KG1 (cell line): ENCODE measurements at places on chromosomes 5 and 9.

DNA sequence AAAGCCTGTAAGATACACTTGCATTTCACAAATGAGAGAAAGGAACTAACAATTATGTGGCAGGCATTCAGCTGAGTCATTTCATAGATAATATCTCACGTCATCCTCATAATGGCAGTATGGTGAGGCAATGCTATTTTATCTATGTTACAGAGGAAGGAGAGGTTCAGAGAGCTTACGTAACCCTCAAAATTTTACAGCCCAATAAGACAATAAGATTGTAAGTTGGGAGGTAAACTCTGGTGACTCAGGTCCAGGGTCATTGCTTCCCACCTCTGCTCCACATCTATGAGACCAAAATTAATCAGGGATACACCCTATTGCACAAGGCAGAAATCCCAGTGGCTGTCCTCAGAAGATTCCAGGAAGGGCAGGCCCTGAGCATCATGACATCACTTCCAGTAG lies 309.7 kb downstream of the NSG2 start:
- DNase-seq: peak; percentile 24

GRCh38 chr5:14767735-14768507 lies 103.4 kb downstream of the OTULIN start:
- DNase-seq: no peak

DNA sequence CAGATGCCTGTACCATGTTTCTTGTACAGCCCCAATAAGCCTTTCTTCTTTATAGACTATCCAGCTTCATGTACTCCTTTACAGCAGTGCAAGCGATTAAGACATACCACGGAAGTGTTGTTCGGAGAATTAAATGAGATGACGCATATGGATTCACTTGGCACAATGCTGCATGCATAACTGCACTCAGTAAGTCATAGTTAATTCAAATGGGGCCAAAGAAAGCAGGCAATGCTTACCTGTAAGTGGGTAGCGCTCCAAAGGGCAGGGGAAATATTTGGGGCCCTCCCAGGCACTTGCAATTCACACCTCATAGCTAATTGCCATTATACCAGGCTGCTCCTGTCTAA lies 7.7 kb upstream of the ADRA1B start:
- no peak for DNase-seq

- DNase-seq: no peak
Measured at GRCh38 chr5:134813827-134814226, 31.9 kb upstream of the C5orf24 start.

DNA sequence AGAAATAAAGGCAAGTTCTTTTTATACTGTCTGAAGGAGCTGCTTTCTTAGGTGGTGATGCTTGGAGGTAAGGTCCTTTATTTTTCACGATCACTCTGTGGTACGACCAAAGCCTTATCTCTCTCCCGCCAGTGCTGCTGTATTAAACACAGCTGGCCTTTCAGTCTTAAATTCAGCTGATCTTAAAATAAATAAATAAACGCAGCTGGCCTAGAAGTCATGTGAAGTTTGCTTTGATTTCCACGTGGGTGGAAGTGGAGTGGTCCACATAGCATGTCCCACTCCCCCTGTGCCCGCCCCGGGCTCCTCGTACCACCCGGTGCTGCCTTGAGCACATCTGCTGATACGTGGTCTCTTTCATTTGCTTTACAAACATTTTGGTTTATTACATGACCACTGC lies 260.4 kb downstream of the FANCC start:
- DNase-seq: no peak

- DNase-seq: no peak
Measured at GRCh38 chr5:6818594-6819511, 105.6 kb downstream of the TENT4A start.

DNA sequence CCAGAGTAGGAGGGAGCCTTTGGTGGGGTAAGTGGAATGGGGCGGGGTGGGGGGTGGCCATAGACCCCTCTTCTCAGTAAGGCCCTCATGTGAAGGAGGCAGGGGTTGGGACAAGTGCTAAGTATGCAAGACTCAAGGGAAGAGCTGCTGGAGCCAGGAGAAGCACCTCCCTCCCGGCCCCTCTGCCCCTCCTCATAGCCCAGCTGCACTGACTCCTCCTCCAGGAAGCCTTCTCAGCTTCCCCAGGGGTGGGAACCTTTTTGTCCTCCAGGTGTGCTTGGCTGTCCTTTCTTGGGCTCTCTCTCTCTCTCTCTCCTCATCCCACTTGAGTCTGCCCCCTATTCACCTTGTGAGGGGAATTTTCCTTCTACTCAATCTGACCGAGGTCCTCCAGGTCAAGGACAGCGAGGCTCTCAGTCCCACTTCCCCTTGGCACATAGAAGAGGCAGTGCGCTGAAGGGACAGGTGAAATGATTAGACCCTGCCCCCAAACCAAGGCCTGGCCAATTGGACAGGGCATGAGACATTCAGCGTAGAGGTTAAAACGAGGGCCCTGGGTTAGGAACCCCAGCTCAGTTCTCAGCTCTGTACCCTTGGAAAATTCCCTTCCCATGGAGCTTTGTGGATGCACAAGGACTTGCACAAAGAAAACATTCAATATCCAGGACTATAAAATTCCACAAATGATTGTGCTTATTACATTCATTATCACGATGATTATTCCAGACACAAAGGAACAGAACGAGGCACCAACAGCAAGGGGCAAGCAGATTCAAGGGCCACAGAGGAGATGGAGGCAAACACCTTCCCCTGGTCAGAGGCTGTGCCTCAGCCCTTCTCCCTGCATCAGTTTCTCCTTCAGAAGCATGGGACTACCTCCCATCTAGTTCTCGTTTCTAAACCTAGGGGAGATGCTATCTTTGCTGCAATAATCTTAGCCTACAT lies 45.6 kb upstream of the IL17B start:
- no peak for DNase-seq

GRCh38 chr9:6715755-6716643 lies 41.8 kb upstream of the KDM4C start:
- DNase-seq: no peak

- no peak for DNase-seq
Measured at GRCh38 chr5:74296685-74297408, 343.7 kb downstream of the ENC1 start.

GRCh38 chr9:131965103-131965502 lies 114.6 kb downstream of the MED27 start:
- no peak for DNase-seq

GRCh38 chr9:133845440-133845839 lies 107.3 kb upstream of the SARDH start:
- no peak for DNase-seq
